Stimulated activated CD8-positive, alpha-beta memory T cell treated with anti-CD3 and anti-CD28 coated beads, Interleukin-4, amount 100 ng/mL, for 4 hours (primary cell): ENCODE measurements at places on chromosomes 13 and 19.

GRCh38 chr19:18418029-18418482 lies 1.1 kb upstream of the SSBP4 start:
- DNase-seq = no peak

DNA sequence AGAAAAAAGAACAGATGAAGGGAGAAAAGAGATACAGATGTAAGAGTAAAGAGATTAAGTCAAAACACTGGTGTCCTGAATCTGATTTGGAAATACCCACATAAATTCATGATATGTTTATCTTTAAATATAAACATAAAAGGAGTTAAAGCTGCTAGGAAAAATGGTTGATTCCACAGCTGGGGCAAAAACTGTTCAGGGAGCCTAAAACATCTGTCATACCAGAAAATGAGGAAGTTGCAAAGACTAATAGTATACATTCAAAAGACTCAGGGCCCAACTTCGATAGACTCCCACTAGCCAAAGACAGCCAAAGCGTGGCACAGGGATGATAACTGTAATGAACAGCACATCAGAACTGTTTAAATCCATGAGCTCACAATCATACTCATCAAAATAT lies 62.0 kb downstream of the ABCC4 start:
- no peak for DNase-seq

DNA sequence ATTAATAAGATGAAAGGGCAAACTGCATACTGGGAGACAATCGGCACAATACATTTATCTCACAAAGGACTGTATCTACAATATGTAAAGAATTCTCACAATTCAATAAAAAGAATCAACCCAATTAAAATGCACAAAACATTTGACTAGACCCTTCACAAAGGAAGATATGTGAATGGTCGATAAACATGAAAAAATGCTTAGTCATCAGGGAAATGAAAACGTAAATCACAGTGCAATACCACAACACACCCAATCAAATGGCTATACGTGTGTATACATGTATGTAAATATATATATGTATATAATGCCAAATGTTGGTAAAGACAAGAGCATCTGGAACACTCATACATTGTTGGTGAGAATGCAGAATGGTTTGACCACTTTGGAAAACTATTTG lies 21.9 kb upstream of the RFC3 start:
- no peak for DNase-seq

GRCh38 chr13:44810061-44810840 lies 179.0 kb downstream of the NUFIP1 start:
- no peak for DNase-seq

DNA sequence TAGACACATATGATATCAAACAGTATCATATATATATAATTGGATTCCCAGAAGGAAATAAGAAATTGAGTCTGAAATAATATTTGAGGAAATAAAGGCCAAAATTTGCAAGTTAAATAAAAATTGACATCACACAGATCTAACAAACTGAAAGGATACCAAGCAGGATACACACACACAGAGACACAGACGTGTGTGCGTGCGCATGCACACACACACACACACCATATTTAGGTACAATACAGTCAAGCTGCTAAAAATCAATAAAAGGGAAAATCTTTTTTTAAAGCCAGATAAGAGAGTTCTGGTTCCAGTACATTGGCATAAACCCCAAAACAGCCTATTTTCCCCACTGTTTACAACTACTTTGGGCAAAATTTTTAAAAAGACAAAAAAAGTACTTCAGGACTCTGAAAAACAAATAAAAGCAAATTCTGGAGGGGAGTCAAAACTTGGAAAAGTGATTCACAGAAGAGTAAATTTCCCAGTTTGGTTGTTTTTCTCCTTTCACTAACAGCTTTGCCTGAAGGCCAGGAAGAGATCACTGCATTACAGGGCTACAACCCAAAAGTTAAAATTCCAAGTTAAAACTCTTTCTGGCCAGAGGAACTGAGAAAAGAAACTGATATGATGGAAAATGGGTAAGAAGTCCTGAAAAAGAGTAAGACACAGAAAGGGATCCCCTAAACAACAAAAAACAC lies 16.2 kb downstream of the MYCBP2 start:
- no peak for DNase-seq

DNA sequence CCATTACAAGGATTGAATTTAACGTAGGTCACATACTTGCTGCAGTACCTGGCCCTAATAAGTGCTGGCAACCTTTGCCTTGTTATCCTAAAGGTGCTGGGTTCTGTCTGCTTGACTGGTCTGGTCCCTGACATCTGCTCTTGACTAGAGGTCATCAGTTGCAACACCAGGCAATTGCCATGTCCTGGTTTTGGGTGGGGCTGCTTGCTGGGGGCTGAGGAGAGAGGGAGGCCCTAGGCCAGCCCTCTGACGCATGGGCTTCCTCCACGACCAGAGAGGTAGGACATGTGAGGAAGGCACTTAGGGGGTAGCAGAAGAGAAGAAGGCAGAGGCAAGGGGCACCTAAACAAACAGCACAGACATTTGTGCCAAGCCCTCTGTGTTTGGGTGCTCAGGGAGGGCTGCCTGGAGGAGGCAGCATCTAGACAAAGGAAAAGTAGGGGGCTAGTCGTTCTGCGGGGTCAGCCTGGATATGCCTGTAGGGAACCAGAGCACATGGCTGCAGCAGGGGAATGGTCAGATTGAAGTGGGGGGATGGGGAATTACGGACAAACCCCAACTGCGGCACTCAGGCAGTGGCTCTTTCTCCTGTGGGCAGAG lies 21.7 kb downstream of the VSTM2B start:
- no peak for DNase-seq

GRCh38 chr13:45196622-45197021 lies 4.2 kb downstream of the KCTD4 start:
- no peak for DNase-seq

GRCh38 chr13:48431431-48431830 lies 18.5 kb upstream of the LPAR6 start:
- no peak for DNase-seq

DNA sequence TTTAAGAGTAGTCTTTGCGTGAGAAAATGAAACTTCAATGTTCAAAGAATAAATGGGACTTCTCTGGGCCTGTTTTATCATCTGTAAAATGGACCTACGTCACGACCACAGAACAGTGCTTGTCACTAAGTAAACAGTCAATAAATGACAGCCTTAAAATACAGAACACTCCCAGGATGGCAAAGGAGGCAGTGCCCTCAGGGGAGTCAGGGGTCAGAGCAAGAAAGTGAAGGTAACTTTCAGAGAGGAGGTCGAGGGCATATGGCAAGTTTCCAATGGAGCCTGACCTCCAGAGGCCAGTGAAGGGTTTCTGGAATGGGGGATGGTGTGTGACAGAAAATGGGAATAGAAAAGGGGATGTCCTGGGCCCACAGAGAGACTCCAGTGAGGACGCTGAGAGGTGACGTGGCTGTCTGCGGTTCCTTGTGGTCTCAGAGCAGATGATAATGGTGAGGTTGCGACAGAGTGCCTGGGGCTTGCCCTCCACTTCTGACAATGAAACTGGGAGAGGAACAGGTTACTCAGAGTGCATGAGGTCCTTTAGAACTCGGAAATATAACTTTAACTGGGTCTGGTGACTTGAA lies 91.8 kb downstream of the UBL3 start:
- peak; percentile 34 for DNase-seq

GRCh38 chr13:29108068-29108786 lies 288.1 kb downstream of the MTUS2 start:
- no peak for DNase-seq
